ENCODE measurements at places on chromosomes 1 and 21.

GRCh38 chr1:160104486-160104885 lies 6.1 kb upstream of the IGSF8 start:
- H3K27ac ChIP-seq, result peak overlapping the region; percentile 13
- no peak for DNase-seq
- H3K27me3 ChIP-seq, result no peaks in the 10 kb centered on the region
- H3K4me1 ChIP-seq, result peaks cover 16% of the 10 kb centered on the region

DNA sequence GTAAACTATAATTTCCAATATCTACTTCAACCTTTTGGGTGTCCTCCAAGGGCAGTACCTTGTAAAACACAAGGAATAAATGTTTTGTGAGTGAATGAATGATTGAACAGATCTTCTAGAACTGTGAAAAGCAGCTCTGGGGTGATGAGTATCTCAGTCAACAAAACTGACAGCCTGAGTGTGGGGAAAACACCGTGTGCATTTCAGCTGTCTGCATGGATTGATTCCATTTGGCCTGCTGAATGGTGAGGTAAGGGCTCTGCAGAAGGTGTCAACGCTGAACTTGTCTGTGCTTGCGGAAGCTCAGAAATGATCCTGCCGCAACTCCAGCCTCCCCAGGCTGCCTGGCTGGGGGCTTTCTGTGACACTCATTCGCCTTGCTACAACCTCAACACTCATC lies 7.4 kb upstream of the AGMAT start:
- DNase-seq, result no peak
- no peak overlapping the region for H3K27ac ChIP-seq
- no peaks in the 10 kb centered on the region for H3K4me1 ChIP-seq
- peaks cover 13% of the 10 kb centered on the region for H3K27me3 ChIP-seq

DNA sequence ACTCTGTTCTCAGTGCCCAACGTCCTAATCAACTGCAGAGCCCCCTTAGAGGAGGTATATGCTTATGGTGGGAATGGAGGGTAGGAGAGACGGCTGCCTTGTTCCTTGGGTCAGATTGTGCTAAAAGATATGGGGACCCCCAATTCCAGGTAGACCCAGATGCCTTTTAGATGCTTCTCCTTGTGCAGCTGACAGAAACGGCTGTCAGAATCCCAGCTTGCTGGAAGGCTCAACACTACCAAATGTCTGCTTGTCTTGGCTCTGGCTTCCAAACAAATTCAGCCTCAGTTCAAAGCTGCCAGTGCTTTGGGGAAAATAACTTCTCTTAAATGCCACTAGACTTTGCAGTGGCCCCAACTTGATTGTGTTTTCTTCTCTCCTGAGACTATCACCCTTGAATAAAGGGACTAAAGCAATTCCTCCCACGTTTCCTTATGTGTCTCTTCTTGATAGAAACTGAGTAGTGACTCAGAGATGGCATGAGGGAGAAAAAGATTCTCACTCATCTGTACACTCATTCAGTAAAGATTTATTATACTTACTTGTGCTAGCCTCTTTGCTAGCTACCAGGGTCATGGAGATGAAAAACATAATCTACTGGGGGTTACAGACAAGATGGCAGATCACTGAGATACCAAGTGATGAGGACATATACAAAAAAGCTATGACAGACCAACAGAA lies 3.4 kb upstream of the RNF19B start:
- H3K4me1 ChIP-seq, result peaks cover 19% of the 10 kb centered on the region
- no peak overlapping the region for H3K4me3 ChIP-seq
- DNase-seq, result no peak
- peaks cover 25% of the 10 kb centered on the region for H3K27me3 ChIP-seq

- H3K27ac ChIP-seq, result no peak overlapping the region
- peaks cover 38% of the 10 kb centered on the region for H3K36me3 ChIP-seq
- DNase-seq, result no peak
- H3K4me1 ChIP-seq, result peaks cover 26% of the 10 kb centered on the region
- H3K27me3 ChIP-seq, result no peaks in the 10 kb centered on the region
Observed at GRCh38 chr1:93554883-93555872, 107.3 kb downstream of the FNBP1L start.

GRCh38 chr1:112806090-112806642 lies 91.0 kb upstream of the PPM1J start:
- H3K4me1 ChIP-seq, result peaks cover 56% of the 10 kb centered on the region
- no peaks in the 10 kb centered on the region for H3K27me3 ChIP-seq
- no peak for DNase-seq
- H3K27ac ChIP-seq, result peak overlapping the region; percentile 96
- no peak overlapping the region for H3K4me3 ChIP-seq

GRCh38 chr1:156647351-156647750 lies 5.4 kb downstream of the BCAN start:
- H3K4me3 ChIP-seq, result no peak overlapping the region
- no peak for DNase-seq
- H3K4me1 ChIP-seq, result peaks cover 2% of the 10 kb centered on the region
- no peak overlapping the region for H3K27ac ChIP-seq

DNA sequence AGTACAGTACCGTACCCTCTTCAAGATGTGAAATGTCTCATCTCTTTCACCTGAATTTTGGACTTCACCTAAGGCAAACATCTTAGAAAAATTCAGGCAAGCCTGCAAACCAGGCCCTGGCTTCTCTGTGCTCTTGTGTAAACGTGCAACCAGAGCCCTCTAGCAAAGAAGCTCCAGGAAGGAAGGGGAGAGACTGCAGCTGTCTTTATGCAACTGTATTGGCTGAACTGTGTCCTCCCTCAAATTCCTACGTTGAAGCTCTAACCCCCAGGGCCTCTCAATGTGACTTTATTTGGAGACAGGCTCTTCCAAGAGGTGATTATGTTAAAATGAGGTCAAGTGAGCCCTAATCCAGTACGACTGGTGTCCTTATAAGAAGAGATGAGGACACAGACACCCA lies 60.3 kb downstream of the SLC45A1 start:
- H3K27me3 ChIP-seq, result no peaks in the 10 kb centered on the region
- H3K4me1 ChIP-seq, result peaks cover 74% of the 10 kb centered on the region
- peaks cover 3% of the 10 kb centered on the region for H3K36me3 ChIP-seq
- DNase-seq, result no peak
- H3K4me3 ChIP-seq, result no peak overlapping the region

GRCh38 chr1:8154621-8155052 lies 128.5 kb upstream of the ERRFI1 start:
- peak; percentile 66 for DNase-seq
- no peaks in the 10 kb centered on the region for H3K27me3 ChIP-seq
- peak overlapping the region; percentile 95 for H3K27ac ChIP-seq
- peaks cover 33% of the 10 kb centered on the region for H3K4me1 ChIP-seq
- H3K4me3 ChIP-seq, result peak overlapping the region; percentile 50

GRCh38 chr1:16155537-16156410 lies at the start of gene EPHA2:
TSS of gene EPHA2 (minus strand) at chr1:16156069. CDS start at chr1:16155932, 137 bp downstream.
- H3K27ac ChIP-seq, result peak within 1 kb of the TSS; percentile 99
- no peaks in the 10 kb centered on the region for H3K36me3 ChIP-seq
- peak; percentile 81 for DNase-seq
- H3K4me3 ChIP-seq, result peak within 1 kb of the TSS; percentile 89
- H3K4me1 ChIP-seq, result peaks cover 60% of the 10 kb centered on the region
- no peaks in the 10 kb centered on the region for H3K27me3 ChIP-seq

DNA sequence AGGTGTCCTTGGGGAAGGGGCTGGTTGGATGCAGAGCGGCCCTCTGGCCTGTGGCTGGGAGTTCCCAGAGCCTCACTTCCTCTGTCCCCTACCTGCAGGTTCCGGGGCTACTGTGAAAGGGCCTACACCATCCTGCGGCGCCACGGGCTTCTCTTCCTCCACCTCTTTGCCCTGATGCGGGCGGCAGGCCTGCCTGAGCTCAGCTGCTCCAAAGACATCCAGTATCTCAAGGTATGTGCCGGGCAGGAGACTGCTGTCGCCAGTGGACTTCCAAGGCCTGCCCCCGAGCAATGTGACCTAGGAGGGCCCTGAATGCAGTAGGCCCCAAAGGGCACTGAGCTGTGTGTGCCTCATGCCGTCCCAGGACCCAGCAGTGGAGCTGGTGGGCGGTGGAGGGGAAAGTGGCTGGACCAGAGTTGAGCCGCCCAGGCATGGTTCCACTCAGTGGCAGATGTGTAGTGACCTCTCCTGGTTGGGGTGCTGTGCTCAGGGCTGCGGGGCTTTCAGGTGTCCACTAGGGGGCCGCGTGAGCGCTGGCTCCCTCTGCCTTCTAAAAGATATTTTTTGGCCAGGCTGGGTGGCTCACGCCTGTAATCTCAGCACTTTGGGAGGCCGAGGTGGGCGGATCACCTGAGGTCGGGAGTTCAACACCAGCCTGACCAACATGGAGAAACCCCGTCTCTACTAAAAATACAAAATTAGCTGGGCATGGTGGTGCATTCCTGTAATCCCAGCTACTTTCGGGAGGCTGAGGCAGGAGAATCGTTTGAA lies 73.4 kb downstream of the PIK3CD start:
- DNase-seq, result no peak
- no peak overlapping the region for H3K4me3 ChIP-seq
- H3K27me3 ChIP-seq, result no peaks in the 10 kb centered on the region
- no peak overlapping the region for H3K27ac ChIP-seq
- H3K36me3 ChIP-seq, result peaks cover 19% of the 10 kb centered on the region
- H3K4me1 ChIP-seq, result no peaks in the 10 kb centered on the region

DNA sequence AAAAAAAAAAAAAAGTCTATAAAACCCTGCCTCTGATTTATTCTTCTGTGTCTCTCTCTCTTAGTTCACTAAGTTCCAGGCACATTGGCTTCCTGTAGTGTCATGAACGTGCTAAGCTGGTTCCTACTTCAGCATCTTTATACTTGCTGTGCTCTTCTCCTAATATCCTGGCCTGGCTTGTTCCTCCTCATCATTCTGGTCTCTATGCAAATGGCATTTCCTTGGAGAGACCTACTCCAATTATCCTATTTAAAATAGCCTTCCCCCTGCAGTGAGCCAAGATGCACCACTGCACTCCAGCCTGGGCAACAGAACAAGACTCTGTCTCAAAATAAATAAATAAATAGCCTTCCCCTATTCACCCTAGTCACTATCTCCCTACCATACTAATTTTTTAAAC lies 9.7 kb upstream of the CLCC1 start:
- no peaks in the 10 kb centered on the region for H3K27me3 ChIP-seq
- H3K4me1 ChIP-seq, result no peaks in the 10 kb centered on the region
- no peak for DNase-seq
- H3K4me3 ChIP-seq, result no peak overlapping the region
- peaks cover 24% of the 10 kb centered on the region for H3K36me3 ChIP-seq

All from mesothelial cell of epicardium (in vitro differentiated cells).